ENCODE measurements at places on chromosomes 2 and 18.

DNA sequence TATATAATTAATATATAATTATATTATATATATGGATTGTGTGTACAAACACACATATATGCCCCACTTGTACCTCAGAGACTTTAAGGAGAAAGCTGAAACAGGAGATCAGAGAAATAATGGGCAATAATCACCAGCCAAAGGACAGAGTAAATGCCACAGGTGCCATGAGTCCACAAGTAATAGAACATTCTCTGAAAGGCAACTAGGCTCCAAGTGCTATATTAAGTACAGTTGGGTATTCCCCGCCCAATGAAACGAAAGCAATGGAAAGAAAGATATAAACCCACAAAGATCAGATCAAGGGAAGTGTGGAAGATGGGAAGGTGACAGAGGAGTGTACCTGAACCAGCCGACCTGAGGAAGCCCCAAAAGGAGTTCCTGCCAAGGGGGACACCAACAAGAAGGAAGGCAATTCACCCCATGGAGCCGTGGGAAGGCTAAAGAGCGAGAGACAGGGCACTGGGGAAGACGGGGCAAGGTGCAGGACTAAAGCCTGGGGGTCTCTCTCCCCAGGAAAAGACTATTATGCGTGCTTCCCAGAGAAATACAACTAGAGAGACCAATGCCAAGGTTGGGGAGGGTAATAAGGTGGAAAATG lies 19.0 kb downstream of the DYM start:
- no peak for DNase-seq

GRCh38 chr18:32346671-32347070 lies 124.0 kb downstream of the GAREM1 start:
- DNase-seq, result no peak

DNA sequence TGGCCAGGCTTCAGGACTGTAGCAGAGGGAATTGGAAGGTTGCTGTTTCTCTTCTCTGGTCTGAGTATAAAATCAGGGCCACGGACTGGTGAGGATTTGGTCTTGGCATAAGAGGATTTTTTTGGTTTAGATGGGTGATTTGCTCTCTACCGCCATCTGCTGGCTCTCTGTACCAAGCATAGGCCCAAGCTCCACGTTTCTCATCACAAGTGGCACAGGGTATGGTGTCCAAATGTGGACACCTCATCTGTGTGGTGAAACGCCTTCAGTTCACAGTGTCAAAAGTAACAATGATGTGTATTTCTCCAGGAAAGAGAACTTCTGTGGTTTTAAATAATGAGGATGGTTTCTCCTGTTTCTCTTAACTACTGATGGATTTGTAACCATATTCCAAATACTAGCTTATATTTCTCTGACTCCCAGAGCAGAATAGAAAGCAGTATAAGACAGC lies 115.1 kb downstream of the EML6 start:
- DNase-seq, result peak; percentile 7

DNA sequence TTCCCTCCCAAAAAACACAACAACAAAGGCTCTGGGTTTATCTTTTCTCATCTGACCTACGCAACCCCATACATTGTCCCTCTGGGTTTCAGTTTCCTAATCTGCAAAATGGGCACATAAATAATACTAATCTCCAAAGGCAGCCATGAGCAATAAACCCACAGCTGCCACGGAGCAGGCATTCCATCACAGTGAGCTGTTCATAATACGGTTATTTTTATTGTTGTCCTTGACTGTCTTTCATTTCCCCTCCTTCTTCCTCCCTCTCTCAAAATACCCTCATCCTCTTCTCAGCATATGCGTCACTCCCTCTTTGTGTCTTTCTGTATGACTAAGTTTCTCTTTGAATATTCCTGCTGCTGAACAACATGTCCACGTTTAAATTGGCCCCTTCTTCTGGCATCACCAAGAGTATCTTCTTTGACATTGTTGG lies 129.8 kb upstream of the CAB39 start:
- peak; percentile 19 for DNase-seq

DNA sequence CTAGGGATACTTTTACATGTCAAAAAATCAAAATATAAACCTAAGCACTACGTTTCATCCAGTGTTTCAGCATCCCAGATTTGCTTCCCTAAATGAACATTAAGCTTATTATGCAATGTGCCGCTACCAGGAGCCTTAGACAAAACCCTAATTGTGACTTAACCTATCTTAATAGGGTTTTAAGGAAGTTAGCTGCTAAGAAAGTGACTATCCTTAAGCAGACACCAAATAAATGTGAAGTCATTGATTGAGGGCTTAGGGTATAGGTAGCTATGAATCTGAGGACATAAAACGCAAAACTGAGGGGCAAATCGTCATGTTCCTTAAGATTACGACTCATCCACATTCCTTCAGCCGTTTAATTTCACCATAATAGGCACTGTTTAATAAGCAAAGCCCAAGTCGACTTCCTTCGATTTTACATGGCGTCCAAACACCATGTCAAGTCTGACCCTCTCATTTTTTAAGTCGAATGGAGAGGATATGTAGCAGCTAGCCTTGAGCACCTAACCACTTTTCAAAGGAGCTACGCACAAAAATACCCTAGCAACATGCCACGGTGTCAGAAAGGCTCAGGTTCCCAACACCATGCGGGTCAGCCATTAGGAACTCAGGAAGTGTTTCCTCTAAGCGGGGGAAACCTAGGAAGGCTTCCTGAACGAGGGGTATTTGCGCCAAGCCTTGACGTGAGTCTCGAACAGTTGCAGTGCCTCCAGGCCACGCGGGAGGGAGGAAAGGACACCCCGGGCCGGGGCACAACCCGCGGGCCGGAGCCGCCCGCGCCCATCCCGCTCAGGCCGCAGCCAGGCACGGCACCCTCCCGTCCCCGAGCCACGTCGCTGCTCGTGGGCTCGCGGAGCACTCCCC lies 1.0 kb downstream of the HDLBP start:
- peak; percentile 68 for DNase-seq

GRCh38 chr2:44184106-44184505 lies 15.4 kb downstream of the PPM1B start:
- no peak for DNase-seq

GRCh38 chr18:70380915-70381896 lies 92.4 kb downstream of the SOCS6 start:
- no peak for DNase-seq

DNA sequence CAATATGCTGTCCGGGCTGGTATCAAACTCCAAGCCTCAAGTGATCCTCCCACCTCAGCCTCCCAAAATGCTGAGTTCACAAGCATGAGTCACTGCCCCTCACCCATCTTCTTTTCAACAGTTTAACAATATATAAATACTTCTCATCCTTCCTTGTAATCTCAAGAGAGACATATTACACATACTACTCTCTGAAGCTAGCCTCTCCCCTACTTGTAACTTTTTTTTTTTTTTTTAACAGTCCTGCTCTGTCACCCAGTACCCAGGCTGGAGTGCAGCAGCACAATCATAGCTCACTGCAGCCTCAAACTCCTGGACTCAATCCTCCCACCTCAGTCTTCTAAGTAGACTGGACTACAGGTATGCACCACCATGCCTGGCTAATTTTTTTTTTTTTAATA lies 5.7 kb downstream of the GFPT1 start:
- peak; percentile 72 for DNase-seq

Measured in NCI-H226 (cell line).